Kidney (tissue), 22 donors: ENCODE measurements at places on chromosomes 16 and 17. TPM values are rescaled to one million over a fixed set of nuclear protein-coding genes. Genes with fewer than 3 reads are reported as not detected.

GRCh38 chr17:12110906-12111305, 90.2 kb downstream of the MAP2K4 start:
- DNase-seq: no peak

The MYH1 gene
- not detected for total RNA-seq

The SLC9A5 gene
- 1.1 TPM for total RNA-seq

- no peak for DNase-seq
These were observed 18.2 kb downstream of the DEF8 start for GRCh38 chr16:89966756-89967155.

GRCh38 chr17:72192800-72193192, 72.0 kb downstream of the SOX9 start:
- DNase-seq: no peak

GRCh38 chr16:80046848-80047247, 446.3 kb upstream of the MAF start:
- no peak for DNase-seq
